Renal cortical epithelial cell (primary cell): ENCODE measurements at places on chromosomes 7 and 10.

GRCh38 chr7:100974021-100974420 lies 4.7 kb downstream of the MUC12 start:
- no peak for DNase-seq

DNA sequence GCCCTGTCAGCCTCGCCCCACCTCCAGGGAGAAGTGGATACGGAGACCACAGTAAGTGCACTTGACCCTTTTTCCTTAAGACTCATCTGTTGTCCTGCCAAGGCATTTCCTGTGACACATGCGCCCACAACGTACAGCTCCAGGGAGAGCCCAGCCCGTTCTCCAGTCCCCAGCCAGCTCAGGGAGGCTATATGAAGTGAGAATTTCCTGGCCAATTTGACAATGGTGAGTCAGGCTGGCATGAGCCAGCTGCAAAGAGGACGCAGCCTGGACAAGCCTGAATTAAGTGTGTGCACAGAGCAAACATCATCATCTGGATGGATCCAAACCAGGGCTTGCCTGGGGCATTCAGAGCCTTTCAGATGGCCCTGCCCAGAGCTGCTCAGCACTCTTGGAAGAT lies 244.8 kb downstream of the KCNMA1 start:
- DNase-seq: peak; percentile 86

- no peak for DNase-seq
Observed at GRCh38 chr10:7942316-7942715, 112.2 kb upstream of the GATA3 start.

DNA sequence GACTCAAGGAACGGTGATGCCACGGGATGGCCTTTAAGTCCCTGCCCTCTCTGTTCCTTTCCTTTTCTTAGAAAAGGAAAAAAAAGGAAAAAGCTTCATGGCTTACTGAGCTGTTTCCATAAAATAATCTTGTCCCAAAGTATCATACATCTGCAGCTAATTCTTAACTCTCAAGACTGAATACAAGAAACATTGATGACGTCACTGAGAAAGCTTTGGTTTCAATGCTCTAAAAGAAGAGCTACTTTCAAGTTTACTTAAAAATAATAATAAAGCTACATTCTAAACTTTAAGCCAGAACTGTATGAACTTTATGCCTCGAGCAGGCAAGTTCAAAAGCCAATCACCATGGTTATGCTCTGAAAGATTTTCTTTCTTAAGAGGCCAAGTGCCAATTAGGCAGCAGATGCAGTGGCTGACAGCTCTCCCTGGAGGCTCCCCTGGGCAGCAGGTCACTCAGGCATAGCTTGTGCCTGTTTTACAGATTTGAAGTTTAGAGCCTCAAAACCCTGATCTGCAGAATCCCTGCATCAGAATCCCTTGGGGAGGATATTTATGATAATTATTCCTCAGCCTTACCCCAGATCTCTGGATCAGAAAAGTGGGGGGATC lies 165.0 kb downstream of the CHN2 start:
- DNase-seq: no peak
